ENCODE measurements at places on chromosomes 6 and 20.

DNA sequence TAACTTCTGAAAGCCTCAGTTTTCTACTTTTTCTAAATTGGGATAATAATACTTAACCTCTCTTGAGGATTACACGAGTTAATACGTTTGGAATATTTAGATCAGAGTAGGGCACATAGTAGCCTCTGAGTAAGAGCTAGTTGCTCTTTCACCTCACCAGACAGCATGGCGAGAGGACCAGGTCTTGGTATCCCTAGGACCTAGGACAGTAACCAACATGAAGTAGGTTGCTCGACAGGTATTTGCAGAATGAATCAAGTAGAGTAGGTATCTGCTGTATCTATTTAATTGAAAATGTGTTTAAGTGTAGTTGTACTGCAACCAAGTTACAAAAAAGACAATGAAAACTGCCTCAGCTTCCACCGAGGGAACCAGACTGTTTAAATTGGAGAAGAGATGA, 1.4 kb downstream of the CDC5L start:
- no peak for DNase-seq

GRCh38 chr6:25601800-25602673, 50.0 kb upstream of the SCGN start:
- DNase-seq, result no peak

DNA sequence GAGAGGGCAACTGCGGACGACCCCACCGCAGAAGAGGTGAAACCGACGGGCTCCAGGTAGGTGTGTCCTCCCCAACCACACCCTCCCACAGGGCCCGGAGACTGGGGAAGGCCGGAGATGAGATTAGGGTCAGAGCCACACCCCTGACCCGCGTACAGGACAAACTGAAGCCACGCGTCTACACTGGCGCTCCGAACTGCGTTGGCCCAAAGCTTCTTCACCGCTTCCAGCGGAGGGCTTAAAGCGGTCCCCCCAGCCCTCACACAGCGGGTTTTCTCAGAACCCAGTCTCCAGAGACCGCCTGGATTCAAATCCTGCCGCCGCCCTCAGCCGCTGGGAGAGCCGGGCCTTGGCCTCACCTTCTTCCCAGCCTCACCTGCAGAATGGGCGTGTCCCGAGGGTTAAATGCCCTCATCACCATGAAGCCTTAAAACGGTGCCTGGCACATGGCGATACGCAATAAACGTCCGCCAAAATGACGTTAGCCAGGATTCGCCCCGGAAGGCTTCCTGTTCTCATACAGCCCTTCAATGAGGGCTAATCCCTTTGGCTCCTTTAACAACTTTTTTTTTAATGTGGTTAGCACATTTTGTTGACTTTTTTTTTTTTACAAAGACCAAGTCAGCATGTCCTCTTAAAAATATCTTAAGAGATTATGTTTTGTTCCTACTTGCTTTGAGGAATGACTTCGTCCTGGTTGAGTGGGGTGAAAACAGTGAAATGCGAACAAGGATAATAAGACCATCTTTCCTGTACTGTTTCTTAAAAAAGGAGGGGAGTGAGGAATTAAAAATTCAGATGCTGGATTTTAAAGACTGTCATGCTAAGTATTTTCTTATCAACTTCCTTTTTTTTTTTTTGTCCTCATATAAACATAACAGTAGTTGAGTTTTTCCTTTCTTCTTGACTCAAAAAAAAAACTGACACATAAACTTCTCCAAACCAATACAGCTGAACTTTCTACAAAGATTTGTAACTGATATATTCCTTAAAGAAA, 15.1 kb upstream of the ZNF217 start:
- DNase-seq, result peak; percentile 40

GRCh38 chr20:30281584-30282197, 975.8 kb upstream of the DEFB115 start:
- DNase-seq, result no peak

DNA sequence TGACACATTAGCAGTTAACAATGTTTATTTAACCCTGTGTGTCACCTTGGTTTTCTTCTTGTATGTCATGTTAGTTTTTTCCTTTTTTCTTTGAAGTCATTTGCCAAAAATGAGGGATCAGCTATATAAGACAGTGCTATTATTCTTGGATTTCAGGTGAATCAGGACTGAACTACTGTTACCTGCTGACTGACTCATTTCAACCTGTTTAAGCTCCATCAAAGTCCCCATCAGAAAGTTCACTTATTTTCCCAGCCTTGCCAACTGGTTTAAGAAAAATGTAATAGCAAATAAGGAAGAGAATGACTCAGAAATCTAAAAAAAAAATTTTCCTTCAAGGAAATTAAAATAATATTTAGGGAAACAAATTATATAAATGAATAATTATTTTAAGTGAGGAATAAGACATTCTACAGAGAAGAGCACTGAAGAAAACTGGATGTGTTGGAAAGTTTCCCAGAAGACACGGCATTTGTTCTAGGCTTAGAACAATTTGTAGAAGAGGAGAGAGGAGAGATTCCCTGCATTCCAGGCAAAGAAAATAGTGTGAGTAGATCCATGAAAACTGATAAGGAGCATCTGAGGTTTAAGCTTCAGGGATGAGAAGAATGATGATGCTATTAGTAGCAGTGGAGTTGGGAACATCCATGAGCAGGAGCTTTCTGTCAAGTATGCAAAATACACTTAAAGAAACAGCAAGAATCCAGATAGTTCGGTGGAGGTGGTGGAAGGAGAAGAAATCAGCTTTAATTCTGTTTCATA, 84.9 kb upstream of the SIM1 start:
- no peak for DNase-seq

DNA sequence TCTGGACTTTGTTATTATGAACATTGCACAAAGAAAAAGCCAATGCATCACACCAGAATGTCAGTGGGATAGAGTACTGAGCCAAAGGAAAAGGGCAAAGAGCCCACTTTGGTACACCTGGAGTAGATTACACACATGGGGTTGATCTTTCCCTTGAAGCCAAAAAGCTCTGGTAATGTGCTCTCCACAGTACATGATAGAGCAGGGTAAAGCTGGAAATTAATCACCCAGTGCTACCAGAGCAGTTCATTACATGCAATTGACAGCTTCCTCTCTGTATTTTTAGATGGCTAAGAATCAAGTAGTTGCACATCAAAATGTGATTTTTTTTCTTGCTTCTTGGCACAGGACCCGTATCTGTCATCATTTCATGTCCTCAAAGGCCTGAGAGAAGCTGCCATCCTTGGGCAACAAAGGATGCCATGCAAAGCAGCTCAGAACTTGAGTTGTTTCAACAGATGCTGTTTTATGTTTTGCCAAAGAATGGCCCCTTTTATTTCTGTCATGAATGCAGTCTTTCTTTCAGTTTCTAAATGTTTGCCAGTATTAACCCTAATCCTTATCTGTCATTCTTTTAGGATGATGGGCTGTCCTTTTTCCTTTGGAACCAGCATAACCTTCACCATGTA, 88.1 kb downstream of the HDGFL1 start:
- DNase-seq, result no peak

- DNase-seq, result no peak
Observed at GRCh38 chr6:113394216-113394615, 462.9 kb upstream of the MARCKS start.

DNA sequence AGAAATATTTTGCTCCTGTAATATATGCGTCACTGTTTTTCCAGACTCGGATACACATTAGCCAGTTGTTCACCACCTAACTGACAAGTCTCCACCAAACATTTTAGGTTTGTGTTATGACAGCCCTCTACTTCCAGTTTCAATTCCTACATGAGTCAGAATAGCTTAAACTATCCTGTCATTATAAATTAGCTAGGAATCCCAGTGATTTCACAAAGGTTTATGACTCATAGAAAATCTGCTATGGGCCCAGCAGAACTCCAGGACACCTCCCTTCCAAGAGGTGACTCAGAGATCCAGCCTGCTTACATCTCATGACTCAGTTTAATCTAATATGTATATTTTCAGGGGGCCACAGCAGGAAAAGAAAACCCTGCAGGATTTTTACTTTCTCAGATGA, 17.4 kb upstream of the PLCB4 start:
- DNase-seq, result no peak

All from left cardiac atrium (tissue), 4 donors.